A172 (cell line): ENCODE measurements at places on chromosomes 1 and 21. TPM values are rescaled to one million over a fixed set of nuclear protein-coding genes. Genes with fewer than 3 reads are reported as not detected.

DNA sequence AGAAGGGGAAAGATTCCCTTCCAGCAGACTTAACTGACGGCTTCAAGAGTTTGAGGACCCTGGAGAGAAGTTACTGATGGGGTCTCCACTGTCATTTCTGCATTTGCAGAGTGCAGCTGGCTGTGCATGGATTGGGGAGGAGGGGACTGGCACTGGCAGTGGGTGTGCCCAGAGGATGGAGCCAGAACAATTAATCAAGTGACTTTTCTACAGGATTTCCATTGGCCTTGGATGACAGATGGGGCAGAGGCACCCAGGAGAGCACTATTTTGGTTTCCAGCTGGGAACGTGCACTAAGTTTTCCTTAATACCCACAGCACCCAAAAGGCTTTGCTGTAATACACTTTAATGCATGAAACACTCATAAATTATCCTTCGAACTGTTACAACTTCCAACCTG is 1.3 kb downstream of the NGF start:
- no peak for DNase-seq

GRCh38 chr1:11797525-11798216 is 8.1 kb downstream of the MTHFR start:
- DNase-seq = no peak

DNA sequence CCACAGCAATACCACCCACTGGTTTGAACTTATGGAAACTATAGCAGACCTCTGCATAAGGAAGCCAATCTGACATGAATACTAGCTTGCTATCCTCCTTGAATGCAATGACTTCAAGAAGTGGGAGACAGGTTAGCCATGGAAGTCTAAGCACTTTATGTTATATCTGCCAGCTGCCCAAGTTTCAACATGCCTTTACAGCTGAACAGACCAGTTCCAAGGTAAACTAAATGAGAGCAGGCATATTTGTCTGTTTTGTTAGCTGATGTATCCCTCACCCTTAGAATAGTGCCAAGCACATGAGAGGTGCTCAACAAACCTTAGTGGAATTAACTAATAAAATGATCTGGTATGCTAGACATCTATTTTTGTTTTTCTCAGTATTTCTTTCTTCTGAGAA is 65.1 kb downstream of the ALG14 start:
- no peak for DNase-seq

DNA sequence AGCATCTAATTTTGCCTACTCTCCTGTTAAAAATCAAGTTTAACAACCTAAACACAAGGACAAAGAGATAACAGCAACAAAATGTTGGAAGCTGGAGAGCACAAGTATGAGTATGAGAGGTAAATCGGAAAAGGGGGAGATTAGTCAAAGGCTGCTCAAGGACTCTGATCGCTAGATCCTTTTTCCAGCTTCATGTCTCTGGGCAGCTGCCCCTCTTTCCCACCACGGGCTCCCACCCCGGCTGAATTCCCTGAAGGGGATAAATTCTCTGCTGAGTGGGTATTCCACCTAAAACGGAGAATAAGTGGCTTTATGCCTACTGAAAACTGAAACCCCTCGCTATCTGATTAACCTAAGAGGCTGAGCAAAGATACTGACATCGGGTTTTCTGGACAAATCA is 696 bp upstream of the CTBS start:
- no peak for DNase-seq

- DNase-seq = no peak
These were observed 10.6 kb upstream of the NUCKS1 start for GRCh38 chr1:205760606-205761005.

Gene GNAT2
- 0.41 TPM in 1 of 2 replicates, not detected in the other for total RNA-seq

DNA sequence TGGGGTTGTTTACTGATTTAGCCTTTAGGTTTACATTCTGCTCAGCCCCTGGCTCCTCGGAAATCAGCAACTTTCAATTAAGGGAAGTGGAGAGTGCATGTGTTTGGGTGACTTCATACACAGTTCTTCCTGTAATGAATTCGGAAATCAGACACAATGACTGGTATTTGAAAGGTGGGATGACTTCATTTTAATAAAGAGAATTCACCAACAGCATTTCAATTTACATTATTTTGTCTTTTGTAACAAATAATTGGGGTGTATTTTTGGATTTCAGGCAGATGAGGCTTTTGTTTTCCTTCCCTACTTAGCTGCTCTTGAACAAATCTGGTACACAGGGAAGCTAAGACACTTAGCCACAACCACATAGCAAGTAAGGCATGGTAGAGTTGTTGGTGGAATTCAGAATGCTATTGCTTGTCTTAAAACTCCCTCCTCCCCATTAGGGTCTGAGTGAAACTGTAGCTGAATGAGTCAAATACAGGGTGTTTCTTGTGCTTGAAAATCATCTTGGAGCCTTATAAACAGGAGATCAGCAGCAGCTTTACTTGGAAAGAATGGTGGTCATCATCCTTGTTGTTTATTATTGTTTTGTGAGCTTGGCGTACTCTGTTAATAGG is 917 bp downstream of the STX12 start:
- DNase-seq = no peak

GRCh38 chr1:153942766-153943549 is 3.6 kb downstream of the DENND4B start:
- no peak for DNase-seq

- peak; percentile 92 for DNase-seq
These were observed 30.2 kb upstream of the DDX59 start for GRCh38 chr1:200699871-200700270.

Gene LAD1
- total RNA-seq = 0.67 TPM in 1 of 2 replicates, not detected in the other

Gene OR6K3
- not detected in 2 replicates for total RNA-seq

DNA sequence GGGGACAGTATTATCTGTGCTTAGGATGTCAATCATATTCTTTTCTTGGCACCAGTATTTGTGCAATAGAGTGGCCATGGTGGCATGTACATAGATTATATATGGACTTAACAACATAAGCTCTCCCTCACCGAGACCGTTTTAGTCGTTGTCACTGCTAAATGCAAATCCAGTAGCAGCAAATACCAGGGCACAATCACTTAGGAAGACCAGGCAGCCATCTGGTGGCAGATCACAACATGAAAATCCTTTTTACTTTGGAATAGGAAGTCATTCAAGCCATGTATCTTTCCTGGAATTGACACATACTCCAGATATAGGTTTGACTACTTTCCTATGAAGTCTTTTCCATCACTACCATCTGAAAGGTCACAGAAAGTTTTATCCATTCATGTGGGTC is 53.2 kb upstream of the C1orf87 start:
- no peak for DNase-seq

DNA sequence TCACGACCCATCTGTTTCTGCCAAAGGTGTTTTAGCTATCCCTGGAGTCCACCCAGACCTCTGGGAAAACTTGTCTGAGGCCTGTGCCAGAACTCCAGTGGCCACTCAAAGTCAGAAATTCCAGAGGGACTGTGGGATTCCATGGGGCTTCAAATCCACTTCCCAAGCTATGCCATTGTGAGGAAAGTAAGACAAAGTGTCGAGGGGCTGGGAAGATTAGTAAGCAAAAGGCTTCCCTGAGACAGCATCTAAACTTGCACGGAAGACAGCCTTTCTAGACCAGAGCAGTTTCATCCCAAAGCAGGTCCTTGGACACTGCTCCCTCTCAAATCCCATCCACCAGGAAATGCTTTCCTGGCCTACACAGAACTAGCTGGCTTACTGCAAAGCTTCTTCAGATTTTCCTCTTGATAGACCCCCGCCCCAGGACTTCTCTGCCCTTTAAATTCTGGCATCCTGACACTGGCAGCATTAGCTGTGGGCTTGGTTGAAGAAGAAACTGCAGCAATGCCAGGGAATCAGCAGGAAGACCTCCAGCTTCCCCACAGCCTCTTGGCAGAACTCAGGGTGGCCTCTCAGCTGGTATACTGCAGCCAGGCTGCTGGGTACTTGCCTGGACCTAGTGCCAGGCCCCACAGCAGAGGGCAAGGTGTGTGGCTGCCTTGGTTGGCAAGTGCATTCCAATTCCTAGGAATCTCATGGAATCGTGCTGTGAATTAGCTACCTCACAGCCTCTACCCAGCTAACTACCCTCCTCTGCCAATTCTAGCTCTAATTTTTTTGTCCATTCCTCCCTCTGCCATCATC is 27.3 kb upstream of the LMX1A start:
- DNase-seq = no peak

GRCh38 chr1:55381491-55381890 is 166.3 kb upstream of the USP24 start:
- DNase-seq = no peak

DNA sequence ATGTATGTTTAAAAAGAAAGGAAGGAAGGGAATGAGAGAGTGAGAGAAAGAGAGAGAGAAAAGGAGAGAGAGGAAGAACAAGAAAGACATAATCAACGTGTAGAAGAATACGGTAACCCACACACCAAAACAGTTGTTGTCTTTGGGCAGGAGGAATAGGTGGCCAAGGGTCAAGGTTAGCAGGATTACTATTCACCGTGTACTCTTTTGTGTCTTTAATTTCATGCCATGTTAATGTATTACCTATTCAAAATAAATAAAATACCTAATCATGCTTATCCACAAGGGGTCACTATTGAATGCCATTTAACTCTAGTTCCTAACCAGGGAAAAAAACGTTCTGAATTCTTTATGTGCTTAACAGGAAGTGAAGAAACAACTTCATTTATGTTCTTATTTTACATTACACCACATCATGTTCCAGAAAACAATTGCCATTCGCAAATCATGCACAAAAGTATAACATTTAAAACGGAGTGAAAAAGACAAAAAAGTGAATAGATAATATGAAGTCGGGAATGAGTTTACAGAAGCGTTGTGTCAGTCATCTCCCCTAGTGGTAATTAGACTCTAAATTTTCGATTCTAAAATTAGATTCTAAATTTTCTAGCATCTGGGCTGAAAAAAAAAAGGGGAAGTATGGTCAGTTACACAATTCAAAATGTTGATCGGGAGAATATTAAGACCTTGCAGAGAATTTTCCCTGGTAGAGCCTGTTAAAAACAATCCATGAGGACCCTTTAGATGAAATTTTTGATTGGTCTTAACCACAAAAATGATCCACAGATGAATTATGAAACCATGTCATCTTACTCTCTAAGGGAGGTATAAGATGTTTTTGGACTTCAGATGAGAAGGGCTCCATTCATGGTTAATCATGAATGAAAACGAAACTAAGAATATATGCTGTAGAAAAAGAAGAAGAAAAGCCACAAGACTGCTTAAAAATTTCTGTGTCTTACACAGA is 700 bp upstream of the KMO start:
- peak; percentile 85 for DNase-seq

Gene WLS
- total RNA-seq = 32.3 and 49.4 TPM in 2 replicates

DNA sequence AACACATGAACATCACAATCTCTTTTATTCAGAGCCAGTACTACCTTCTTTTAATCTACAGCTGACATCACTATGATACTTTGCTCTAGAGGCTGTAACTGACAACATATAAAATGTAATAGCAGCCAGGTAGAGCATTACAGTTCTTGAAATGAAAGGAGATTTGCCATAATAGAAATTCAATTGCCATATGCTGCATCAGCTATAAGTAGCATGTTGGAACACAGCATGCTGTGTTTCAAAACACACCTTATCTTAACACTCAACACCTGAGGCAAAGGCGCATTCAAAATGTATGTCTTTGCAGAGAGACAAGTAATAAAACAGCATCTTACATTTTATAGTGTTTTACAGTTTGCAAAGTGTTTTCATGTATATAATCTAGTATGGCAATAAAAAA is 24.0 kb upstream of the KRTAP21-1 start:
- no peak for DNase-seq

- no peak for DNase-seq
These were observed 76.9 kb downstream of the DDX20 start for GRCh38 chr1:111832521-111833155.

- no peak for DNase-seq
These were observed 3.5 kb upstream of the GBP7 start for GRCh38 chr1:89179343-89179742.

DNA sequence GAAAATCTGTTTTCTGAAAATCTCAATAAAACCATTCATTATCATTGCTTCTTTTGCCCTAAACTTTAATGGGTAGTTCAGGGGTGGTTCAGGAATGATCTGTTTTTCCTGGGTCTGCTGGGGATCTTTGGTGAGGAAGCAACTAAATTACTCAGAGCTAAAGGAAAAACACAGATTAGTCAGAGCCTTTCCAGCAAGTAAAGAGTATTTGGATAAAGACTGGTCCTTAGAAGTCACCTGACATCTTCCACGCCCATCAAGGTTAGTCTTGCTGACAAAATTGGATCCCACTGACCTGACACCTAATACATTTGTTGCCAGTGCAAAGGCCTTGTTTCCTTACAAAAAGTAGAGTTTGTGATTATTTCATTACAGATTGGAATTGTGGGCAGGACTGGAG is 24.2 kb downstream of the HSPA13 start:
- DNase-seq = peak; percentile 10

DNA sequence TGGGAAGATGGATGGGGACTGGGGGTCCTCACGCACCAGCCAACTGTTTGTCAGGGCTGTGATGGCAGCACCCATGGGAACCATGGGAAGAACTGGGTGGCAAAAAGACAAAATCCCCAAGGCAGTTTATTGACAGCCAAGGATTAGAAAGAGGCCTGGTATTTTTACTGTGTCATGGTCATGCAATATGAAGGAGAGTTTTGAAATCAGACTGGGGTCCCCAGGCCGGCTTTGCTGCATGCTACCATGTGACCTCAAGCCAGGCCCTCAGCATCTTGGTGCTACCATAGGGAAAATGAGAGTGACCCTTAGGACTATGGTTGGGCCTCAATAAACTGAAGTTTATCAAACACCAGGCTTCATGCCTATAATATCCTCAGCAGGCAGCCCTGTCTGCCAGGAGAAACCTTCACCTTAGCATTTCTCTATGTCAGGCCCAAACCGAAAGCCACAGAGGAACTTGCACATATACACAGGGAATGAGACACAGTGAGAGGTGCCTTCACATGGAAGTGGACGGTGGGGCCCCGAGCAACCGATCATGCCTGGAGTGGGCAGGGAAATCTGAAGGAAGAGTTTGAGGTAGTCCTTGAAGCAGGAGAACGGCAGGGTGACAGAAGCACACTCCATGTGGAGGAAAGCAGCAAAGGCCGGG is 203.2 kb downstream of the HIVEP3 start:
- no peak for DNase-seq

- DNase-seq = no peak
These were observed 41.9 kb downstream of the WNT9A start for GRCh38 chr1:227905573-227906487.

- DNase-seq = no peak
These were observed 9.3 kb downstream of the LRRC71 start for GRCh38 chr1:156929596-156930238.

Gene C8B
- not detected in 2 replicates for total RNA-seq

- no peak for DNase-seq
These were observed 1.8 kb downstream of the TMED5 start for GRCh38 chr1:93178418-93178817.

Gene CBR1
- 150 and 219 TPM in 2 replicates for total RNA-seq

Gene LACTBL1
- not detected in 2 replicates for total RNA-seq

Gene RORC
- 0.12 and 0.14 TPM in 2 replicates for total RNA-seq

Gene CLCNKA
- not detected in 2 replicates for total RNA-seq

DNA sequence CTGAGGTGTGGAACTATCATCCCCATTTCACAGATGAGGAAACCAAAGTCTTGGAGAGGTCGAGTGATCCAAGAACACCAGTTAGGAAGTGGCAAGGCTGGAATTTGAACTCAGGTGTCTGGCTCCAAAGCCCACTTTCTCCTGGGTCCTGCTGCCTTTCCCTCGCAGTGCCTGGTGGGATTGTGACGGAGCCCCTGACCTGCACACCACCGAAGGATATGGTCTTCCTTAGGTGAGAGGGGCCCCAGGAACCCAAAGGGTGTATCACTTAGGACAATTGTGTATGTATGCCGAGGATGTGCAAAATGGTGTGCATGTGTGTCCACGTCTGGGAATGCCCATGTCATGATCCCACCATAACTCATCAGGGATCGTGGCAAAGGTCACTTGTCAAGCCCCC is 392.7 kb downstream of the MATN1 start:
- no peak for DNase-seq

GRCh38 chr1:10909697-10910680 is 102.5 kb upstream of the TARDBP start:
- peak; percentile 10 for DNase-seq

Gene FCRL3
- total RNA-seq = not detected in 2 replicates
